ENCODE measurements at places on chromosomes 1 and 21. TPM values are rescaled to one million over a fixed set of nuclear protein-coding genes. Genes with fewer than 3 reads are reported as not detected.

Gene TRIM46
- 4.5 TPM for polyA plus RNA-seq

Gene C21orf58
- polyA plus RNA-seq = 0.50 TPM

Gene SLAMF8
- polyA plus RNA-seq = not detected

GRCh38 chr1:206467915-206468314, 2.4 kb upstream of the IKBKE start:
- no peak overlapping the region for H3K27ac ChIP-seq
- DNase-seq = no peak
- peaks cover 1% of the 10 kb centered on the region for H3K36me3 ChIP-seq
- no peak overlapping the region for H3K4me3 ChIP-seq

GRCh38 chr1:222033450-222033849, 291.6 kb upstream of the DUSP10 start:
- DNase-seq = no peak
- H3K36me3 ChIP-seq = no peaks in the 10 kb centered on the region
- H3K27me3 ChIP-seq = no peaks in the 10 kb centered on the region
- no peak overlapping the region for H3K27ac ChIP-seq
- H3K4me3 ChIP-seq = no peak overlapping the region

GRCh38 chr1:11806307-11806936, 431 bp downstream of the CLCN6 start:
- peak overlapping the region; percentile 94 for H3K27ac ChIP-seq
- peaks cover 9% of the 10 kb centered on the region for H3K36me3 ChIP-seq
- peaks cover 49% of the 10 kb centered on the region for H3K4me1 ChIP-seq
- DNase-seq = no peak
- no peaks in the 10 kb centered on the region for H3K27me3 ChIP-seq

- H3K27ac ChIP-seq = no peak overlapping the region
- no peak overlapping the region for H3K4me3 ChIP-seq
- H3K4me1 ChIP-seq = no peaks in the 10 kb centered on the region
- DNase-seq = no peak
Measured at GRCh38 chr1:236156512-236157208, 14.3 kb downstream of the GPR137B start.

Gene ZNF678
- polyA plus RNA-seq = 2.2 TPM

DNA sequence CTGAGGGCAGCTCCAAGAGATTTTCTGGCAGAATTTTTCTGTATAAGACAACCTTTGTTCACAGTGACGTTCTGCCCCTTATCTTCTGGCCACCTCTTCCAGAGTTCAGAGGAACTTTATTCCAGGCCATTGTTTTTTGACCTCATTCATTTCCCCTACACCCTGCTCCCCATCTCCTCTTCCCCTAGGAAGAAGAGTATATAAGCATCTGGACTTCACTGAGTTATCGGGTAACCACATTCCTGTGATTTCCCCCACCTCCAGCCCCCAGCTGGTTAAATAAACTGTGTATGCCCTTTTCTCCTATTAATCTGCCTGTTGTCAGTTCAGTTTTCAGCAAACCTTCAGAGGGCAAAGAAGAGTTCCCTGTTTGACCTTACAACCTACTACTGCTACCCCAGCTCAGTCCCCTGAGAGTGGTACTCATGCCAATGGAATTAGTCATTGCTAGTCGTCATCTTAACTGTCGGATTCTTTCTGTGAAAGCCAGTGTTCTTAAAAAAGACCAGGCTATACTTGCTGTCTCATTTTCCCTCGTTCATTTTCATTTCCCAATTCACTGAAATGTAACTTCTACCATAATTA, 14.3 kb upstream of the ALG14 start:
- H3K4me1 ChIP-seq = peaks cover 6% of the 10 kb centered on the region
- H3K27ac ChIP-seq = no peak overlapping the region
- no peak for DNase-seq
- no peak overlapping the region for H3K4me3 ChIP-seq

GRCh38 chr1:201624741-201625225, 85.9 kb downstream of the NAV1 start:
- no peaks in the 10 kb centered on the region for H3K4me1 ChIP-seq
- no peak overlapping the region for H3K27ac ChIP-seq

Gene PATJ
- polyA plus RNA-seq = 28.1 TPM

Gene KPRP
- 0.90 TPM for polyA plus RNA-seq

Gene CCDC185
- not detected for polyA plus RNA-seq

Gene PLA2G2F
- 0.26 TPM for polyA plus RNA-seq

DNA sequence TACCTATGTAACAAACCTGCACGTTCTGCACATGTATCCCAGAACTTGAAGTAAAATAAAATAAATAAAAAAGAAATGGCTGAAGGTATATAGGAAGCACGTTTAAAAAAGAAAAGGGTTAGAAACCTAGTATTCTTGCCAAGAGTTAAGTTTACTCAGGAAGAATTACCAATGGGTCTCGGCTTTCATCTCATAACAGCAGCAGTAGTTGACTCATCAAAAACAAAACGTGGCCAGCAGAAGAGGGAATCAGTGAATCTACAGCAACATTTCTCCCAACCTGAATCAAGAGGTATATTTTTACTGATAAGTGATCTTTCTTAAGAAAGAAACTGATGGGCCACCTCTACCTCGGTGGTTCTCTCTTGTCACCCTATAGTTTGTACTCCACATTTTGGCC, 340.3 kb downstream of the BRINP2 start:
- no peaks in the 10 kb centered on the region for H3K27me3 ChIP-seq
- H3K36me3 ChIP-seq = no peaks in the 10 kb centered on the region
- no peak for DNase-seq
- no peak overlapping the region for H3K4me3 ChIP-seq
- peaks cover 4% of the 10 kb centered on the region for H3K4me1 ChIP-seq

Gene CERS2
- polyA plus RNA-seq = 75.0 TPM

GRCh38 chr1:179875596-179876299, 1.9 kb downstream of the TOR1AIP2 start:
- no peaks in the 10 kb centered on the region for H3K27me3 ChIP-seq
- H3K36me3 ChIP-seq = peaks cover 23% of the 10 kb centered on the region
- H3K4me3 ChIP-seq = peak overlapping the region; percentile 74
- peak overlapping the region; percentile 83 for H3K27ac ChIP-seq
- no peak for DNase-seq
- peaks cover 11% of the 10 kb centered on the region for H3K4me1 ChIP-seq

Gene ZNF593OS
- polyA plus RNA-seq = 0.15 TPM

DNA sequence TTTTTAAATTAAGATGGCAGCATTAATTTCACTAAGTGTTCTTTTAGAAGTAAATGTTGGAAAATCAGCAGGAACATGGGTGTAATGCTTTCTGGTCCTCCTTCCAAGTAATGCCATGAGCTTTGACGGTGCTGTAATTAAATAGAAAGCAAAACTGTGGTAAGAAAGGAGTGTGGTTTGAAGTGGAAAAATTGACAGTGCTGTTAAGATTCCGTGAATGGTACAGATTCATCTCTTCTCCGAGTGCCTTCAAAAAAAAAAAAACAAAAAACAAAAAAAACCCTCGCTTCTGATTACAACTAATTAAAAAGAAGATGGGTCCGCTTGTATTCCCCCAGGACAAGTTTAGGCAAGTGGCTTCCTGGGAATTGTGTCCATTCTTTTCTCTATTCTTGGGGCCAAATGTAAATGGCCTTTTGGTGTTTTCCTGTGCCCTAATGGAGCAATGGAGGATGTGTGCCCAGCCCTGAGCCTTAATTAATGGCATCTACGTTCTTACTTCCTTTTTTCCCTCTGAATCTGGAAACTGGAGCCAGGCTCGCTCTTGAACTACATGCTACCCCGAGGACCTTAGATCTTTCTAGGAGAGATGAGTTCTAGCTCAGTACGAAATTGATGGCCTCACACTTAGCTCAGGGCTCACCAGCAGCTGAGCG, 5.1 kb downstream of the LMO4 start:
- H3K27me3 ChIP-seq = no peaks in the 10 kb centered on the region
- DNase-seq = no peak
- H3K4me3 ChIP-seq = peak overlapping the region; percentile 66
- H3K36me3 ChIP-seq = peaks cover 9% of the 10 kb centered on the region
